ENCODE measurements at places on chromosomes 11 and 22.
A peak's percentile ranks its signal among the peaks of the same experiment; 100 is the strongest.

GRCh38 chr11:3614742-3615171, 27.0 kb downstream of the ART5 start:
- DNase-seq = no peak

GRCh38 chr22:43737150-43737828, 74.8 kb downstream of the EFCAB6 start:
- DNase-seq = no peak

GRCh38 chr11:57432149-57432561, 5.2 kb upstream of the SLC43A3 start:
- no peak for DNase-seq

- DNase-seq = peak; percentile 15
Observed at GRCh38 chr11:17734418-17734911, at the start of gene KCNC1. Gene KCNC1, plus strand, starts transcription at chr11:17734781. Its CDS starts 1,222 bp downstream, at chr11:17736003.

DNA sequence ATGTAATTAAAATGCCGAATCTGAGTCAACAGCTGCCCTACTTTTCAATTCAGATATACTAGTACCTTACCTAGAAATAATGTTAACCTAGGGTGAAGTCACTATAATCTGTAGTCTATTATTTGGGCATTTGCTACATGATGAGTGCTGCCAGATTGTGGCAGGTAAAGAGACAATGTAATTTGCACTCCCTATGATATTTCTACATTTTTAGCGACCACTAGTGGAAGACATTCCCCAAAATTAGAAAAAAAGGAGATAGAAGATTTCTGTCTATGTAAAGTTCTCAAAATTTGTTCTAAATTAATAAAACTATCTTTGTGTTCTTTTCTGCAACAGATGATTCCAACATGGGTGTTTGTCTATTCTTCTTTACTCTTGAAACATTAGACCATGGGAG, 14.1 kb downstream of the MS4A1 start:
- no peak for DNase-seq
